ENCODE measurements at places on chromosomes 4 and X.

- DNase-seq, result no peak
These were observed 28.8 kb upstream of the IL3RA start for GRCh38 chrX:1307626-1308340.

DNA sequence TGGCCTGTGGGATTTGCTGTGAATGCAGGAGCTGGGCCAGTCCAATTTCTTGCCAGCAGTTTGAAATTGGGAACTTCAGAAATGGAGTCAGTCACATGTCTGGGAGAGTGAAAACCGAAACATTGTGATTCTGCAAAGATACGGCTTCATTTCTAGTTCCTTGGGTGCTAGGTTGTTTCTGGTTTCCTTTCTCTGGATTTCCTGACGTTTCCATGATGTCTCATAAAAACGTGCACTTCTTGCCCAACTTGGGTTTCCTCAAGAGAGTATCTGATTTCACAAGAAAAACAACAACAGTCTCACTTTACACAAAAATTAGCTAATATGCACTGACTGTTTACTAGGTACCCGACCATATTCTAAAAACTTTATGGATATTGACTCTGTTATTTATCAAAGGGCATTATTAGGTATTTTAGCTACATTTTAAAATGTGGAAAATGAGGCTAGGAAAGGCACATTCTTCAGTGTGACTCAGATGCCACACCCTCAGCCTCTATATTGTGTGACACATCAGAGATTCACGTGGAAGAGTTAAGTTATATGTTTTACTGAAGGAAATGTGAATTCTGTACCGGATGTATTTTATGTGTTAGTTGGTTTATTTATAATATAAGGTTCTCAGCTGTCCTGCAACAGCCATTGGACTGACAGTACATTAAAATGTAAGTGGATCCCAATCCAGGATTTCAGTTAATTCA, 225.0 kb upstream of the PUDP start:
- DNase-seq, result peak; percentile 23

DNA sequence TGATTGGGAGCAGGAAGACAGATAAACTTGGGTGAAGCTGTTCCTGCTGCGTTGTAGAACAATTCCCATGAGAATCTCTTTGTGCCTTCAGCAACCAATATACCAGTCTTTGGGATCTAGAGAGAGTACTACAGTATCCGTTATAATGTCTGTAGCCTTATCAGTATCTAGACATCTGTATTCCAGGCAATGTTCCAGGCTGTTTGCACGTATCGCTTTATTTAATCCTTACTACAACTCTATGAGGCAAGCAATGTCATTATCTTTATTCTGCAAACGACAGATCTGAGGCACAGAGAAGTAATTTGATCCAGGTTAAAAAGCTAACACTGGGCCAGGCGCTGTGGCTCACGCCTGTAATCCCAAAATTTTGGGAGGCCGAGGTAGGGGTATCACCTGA, 251.6 kb downstream of the ARHGAP24 start:
- DNase-seq, result no peak

- no peak for DNase-seq
These were observed 33.3 kb upstream of the SORCS2 start for GRCh38 chr4:7158991-7159390.

GRCh38 chr4:182142176-182143085, 100.8 kb upstream of the TENM3 start:
- no peak for DNase-seq

GRCh38 chr4:137343221-137343620, 189.1 kb downstream of the PCDH18 start:
- DNase-seq, result no peak

DNA sequence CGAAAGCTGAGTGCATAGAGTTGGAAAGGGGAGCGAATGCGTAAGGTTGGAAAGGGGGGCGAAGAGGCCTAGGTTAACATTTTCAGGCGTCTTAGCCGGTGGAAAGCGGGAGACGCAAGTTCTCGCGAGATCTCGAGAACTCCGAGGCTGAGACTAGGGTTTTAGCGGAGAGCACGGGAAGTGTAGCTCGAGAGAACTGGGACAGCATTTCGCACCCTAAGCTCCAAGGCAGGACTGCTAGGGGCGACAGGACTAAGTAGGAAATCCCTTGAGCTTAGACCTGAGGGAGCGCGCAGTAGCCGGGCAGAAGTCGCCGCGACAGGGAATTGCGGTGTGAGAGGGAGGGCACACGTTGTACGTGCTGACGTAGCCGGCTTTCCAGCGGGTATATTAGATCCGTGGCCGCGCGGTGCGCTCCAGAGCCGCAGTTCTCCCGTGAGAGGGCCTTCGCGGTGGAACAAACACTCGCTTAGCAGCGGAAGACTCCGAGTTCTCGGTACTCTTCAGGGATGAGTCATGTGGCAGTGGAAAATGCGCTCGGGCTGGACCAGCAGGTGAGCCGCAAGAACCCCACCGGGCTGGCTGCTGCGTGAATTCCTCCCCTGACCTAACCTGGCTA, at the start of gene DDX3X:
Gene DDX3X (plus strand): TSS at position 419 of the 619 bp plus-strand sequence. CDS start 91 bp downstream, at position 510.
- DNase-seq, result peak; percentile 83

DNA sequence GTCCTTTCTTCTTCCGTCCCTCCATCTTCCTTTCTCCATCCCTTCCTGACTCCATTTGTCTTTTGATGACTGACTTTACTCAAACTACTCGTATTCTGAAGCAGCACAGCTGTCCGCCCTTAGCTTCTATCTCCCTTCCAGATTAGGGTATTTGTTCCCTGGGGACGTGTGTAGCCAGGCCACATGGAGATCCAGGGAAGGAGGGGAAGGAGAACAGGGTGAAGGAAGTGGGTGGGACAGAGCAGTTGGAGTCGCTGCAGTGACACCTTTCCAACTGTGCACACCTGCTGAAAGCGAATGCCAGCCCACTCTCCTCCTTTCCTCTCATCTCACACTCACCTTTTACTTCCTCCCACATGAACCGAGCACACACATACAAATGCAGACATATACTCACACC, 323.8 kb downstream of the DCTD start:
- no peak for DNase-seq

GRCh38 chr4:162837679-162838078, 329.0 kb downstream of the NAF1 start:
- DNase-seq, result no peak

DNA sequence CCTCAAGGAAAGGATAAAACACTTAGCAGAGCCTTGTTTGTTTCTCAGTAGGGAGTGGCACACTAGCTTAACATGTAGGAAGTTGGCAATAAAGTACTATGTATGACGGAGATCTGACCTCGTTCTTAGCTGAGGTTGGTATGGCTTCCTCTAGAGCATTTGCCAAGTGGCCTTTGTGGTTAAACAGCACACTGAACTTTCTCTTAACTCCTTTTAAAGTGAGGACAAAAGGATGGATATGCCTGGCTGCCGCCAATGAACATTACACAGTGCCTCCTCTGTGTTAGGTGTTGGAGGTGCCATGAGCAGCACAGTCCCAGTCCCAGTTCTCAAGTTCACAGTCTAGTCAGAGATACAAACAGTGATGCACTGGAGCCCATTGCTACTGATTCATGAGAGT, 54.4 kb downstream of the VGLL1 start:
- DNase-seq, result no peak

GRCh38 chr4:102157984-102158383, 187.3 kb downstream of the SLC39A8 start:
- DNase-seq, result no peak

DNA sequence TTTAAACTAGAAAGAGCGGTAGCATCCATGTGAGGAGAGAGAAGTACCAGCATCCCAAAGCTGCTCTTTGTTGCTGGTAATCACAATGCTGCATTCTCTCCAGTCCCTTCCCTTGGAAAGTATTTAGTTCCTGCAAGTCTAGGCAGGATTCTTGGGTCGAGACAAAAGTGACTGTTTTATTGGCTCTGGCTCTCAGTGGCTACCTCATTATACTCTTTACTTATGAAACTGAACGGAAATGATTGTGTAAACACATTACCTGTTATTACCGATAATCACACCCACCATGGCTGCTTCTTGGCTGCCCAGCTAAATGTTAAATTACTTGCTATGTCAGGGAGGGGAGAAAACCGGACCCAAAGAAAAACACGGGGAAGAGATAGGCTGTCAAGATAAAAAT, 26.2 kb downstream of the ATXN3L start:
- no peak for DNase-seq
